T1000 (cell line): ENCODE measurements at places on chromosomes 2 and 18.

- peak; percentile 24 for DNase-seq
These were observed 833 bp downstream of the AFG3L2 start for GRCh38 chr18:12376034-12376753.

GRCh38 chr2:155633887-155634570, 698.5 kb downstream of the NR4A2 start:
- DNase-seq = no peak

- DNase-seq = no peak
These were observed 48.2 kb upstream of the KIDINS220 start for GRCh38 chr2:8885449-8886201.

DNA sequence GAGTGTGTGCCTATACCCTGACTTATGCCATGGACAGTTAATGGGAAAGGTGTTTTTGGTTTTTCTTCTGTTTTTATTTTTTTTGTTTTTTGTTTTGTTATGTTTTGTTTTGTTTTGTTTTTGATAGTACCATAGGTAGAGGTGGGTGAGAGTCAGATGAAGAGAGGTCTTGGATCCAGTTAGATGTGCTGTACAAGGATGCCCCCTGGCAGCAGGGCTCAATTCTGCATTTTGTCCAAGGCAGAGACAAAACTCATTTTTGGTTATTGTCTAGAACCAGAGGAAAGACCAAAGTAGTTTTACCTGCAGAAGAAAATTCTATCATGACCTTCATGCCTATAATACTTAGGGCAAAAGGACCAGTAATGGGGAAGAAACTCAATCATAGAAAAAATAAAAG, 48.5 kb downstream of the SLC5A7 start:
- no peak for DNase-seq

DNA sequence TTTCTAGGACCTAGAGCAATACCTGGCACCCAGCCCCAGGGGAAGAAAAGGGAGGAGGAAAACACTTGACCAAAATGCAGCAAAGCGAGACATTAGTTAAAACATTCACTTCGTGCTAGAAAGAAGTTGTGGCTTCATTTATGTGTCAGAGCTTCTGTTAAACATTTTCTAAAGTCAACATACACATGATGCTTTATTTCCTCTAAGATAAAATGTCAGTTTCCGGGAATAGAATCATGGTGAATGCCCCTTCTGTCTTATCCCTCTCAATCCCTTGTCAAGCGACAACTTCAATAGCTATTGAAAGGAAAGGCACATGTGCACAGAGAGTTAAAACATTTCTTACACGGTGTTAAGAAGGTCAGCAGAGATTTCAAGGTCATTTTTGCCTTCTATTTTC, 404.6 kb upstream of the CWC22 start:
- no peak for DNase-seq

GRCh38 chr2:129894616-129895015, 84.8 kb upstream of the RAB6C start:
- no peak for DNase-seq

GRCh38 chr2:233093721-233094120, 33.6 kb downstream of the INPP5D start:
- no peak for DNase-seq

DNA sequence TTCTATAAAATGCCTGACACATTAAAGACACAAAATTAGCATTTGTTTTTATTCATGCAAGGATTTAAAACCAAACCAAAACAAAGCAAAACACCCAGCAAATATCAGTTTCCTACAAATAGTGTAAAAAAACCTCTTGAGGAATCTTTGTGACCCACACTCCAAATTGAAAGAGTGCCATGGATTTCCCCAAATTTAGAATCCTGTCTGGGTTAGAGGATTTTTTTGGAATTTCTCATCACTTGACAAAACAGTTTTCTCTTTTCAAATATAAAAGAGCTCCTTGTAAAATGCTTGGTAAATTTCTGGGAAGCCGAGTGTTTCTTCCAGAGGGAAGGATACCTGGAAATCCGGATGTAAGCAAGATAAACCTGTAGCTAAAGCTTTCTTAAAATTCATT, 1.7 kb upstream of the FN1 start:
- DNase-seq = no peak

DNA sequence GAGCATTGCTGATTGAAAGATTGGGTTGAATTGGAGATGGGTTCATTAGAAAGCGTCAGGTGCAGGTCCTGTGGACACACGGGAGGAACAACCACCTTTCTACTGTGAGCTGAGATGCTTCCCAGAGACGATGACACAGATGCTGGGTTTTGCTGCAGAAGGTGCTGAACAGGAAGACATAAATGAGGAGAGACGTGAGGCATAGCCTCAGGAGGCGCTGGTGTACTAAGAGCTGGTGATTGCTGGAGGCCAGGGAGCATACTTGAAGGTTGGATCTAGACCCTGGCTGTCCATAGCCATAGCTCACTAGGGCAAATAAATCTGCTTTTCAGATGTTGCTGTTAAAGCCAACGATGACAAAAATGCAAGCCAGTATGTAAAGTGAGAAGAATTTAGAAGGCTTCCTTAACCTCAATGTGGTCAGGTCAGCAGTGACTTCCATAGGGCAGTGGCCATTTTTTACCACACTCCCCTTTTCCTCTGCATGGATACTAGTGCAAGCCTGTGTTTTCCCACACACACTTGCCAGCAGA, 153.7 kb downstream of the SOX11 start:
- no peak for DNase-seq

DNA sequence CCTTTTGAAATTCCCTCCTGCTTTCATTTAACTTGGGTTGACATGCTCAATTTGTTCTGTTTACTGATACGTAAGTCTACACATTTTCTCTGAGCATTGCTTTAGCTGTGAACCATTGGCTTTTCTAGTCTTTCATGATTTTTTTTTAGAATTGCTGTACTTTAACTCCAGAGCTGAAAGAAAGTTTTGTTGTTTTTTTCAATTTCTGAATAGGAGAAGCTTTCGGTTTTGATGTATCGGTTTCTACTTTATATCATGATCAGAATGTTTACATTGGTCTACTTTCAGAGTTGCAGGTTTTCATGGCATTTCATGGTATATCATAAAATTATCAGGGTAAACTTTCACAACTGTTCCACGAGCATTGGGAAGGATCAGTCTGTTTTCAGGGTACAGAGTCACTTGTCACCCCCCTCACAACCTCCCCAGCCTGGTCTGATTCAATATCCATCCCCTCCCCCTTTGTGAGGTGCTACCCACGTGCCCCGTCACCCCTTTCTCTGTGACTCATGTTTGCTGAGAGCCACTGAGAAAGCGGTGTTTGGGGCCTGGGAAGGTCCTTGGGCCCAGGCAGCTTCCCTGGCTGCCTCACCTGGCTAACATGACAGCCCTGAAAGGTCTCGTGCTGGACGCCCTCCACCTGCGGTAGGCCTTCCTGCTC, 7.0 kb downstream of the ASTL start:
- no peak for DNase-seq

GRCh38 chr2:232485757-232486557, 1.7 kb downstream of the ECEL1 start:
- no peak for DNase-seq

DNA sequence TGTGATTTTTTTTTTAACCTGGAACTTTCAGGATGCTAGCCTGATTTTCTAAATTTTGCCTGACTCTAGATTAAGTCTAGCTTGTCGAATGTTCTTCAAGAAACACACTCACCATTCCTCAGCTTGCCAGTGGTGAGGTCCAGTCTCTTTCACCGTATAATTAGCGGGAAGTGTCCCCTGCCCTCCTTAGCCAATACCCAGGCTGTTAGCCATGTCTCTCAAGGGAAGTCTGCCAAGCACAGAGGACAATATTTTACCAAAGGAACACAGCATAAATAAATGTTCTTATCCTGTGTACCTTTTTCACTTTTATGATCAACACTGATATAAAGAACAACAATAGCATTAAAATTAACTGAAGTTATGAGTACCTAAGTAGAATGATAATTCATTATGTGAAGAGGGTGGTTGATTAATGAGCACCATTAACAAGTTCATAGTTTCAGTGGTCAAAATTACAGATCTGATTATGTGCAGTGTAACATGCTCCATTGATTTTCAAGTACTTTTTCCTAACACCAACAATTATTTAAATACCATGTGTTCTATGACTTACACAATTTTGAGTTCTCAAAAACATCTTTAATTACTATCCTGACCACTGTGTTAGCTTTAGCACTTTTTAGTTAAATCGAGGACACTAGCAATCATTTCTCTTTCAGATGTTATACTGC, 445.8 kb upstream of the RAB12 start:
- DNase-seq = no peak

GRCh38 chr2:64768491-64769005, 114.8 kb upstream of the SERTAD2 start:
- no peak for DNase-seq

GRCh38 chr18:9506046-9506792, 30.9 kb downstream of the RALBP1 start:
- no peak for DNase-seq

GRCh38 chr2:69634196-69634821, 9.2 kb downstream of the AAK1 start:
- no peak for DNase-seq

GRCh38 chr2:28199995-28200679, 192.5 kb upstream of the FOSL2 start:
- no peak for DNase-seq

- DNase-seq = no peak
These were observed 276.2 kb downstream of the ZNF521 start for GRCh38 chr18:25075783-25076182.

- no peak for DNase-seq
These were observed 635.0 kb downstream of the ARHGAP15 start for GRCh38 chr2:143764261-143764660.

- no peak for DNase-seq
These were observed 7.8 kb downstream of the SLC66A2 start for GRCh38 chr18:79943608-79944125.

DNA sequence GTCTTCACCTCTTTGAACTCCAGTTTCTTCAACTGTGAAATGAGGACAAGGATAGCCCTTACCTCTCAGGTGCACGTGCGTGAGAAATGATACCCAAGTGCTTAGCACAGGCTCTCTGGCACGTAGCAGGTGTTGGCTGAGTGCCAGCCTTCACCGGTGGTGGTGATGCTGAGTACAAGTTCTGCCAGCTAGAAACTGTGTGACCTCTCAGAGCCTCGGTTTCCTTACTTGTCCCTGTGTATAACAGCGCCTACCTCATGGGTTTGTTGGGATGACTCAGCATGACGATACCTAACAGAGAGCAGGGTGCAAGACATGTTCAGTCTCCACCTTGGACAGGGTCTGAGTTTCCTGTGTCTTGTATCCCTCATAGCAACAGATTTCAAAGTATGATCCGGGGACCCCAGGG, 205.1 kb downstream of the TNS1 start:
- no peak for DNase-seq

DNA sequence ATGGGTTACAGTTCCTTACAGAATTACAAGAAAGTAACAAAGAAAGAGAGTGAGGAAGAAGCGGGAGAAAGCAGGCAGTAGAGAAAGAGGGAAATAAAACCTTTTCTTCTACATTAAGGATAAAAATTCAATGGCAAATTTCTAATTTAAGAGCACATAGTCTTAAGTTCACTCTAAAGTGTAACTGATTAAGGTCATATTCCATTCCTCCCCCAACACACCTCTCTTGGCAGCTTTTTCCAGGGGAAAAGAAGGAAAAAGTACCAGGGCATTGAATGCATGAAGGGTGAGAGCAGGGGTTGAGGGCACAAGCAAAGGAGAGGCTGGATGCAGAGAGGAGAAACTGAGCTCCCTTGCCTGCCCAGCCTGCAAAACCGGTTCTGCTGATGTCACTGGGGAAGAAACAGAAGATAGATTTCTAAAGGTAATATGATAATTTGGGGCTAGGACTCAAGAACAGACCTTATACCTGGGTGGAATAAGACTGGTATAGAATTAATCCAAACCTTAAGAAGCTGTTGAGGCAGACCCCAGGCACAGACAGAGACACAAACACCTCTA, 4.6 kb downstream of the ACMSD start:
- no peak for DNase-seq

GRCh38 chr2:149430743-149431736, 100.7 kb downstream of the LYPD6 start:
- DNase-seq = no peak

- DNase-seq = no peak
These were observed 297.9 kb downstream of the NDUFA10 start for GRCh38 chr2:239727182-239727775.

DNA sequence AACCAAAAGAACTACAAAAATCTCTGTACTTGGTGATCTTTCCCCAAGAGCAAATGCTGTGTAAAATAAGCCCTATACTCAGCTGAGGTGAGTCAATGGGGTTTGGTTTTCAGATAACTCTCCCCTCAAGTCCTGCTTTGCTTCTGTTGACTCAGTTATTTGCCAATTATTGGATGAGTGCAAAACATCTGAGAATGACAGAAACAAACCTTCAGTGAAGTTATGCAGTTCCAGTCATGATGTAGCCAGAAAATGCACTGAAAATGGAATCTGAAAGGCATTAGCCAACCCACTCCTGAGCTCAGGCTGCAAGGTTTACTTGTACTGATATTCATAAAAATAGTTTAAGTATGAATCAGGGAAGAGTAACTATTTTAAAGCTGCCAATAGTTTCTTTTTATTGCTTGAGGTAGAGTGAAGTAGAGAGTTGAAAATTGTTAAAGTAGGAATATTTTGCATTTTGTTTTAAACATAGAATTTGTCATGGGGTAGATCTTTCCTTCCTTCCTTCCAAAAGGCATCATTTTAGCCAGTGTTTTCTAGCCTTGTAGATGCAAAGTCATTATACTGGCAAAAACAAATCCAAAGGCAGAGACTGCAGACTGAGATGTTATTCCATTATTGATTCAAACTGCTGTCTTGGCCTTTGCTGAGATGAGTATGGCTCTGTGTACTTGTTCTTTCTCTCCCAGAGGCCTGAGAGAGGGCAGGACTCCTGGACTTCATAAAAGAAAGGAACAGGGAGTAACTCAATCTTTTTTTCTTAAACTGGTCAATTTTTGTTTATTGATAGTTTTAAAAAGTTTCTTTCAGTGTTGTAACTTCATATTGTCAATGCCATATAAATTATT, 215.3 kb downstream of the RND3 start:
- peak; percentile 21 for DNase-seq

DNA sequence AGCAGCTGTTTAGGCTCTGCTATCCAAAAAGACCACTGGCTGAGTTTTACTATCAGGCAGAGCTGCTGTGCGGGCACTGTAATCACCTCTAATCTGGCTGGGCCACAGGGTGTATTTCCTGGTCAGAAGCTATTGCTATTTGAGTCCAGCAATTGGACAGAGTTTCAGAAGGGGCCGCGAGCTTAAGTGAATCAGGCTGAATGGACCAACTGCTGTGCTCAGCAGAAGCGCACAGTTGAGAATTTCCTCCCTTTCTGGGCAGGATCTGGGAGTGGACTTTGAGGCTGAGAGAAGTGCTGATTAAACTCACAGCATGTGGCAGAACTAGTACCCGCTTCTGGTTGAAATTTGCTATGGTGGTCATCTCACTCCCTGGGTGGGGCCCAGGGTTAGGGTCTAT, 251.8 kb downstream of the INSIG2 start:
- DNase-seq = no peak

- no peak for DNase-seq
These were observed 967.8 kb downstream of the BCL11A start for GRCh38 chr2:59585655-59586054.

DNA sequence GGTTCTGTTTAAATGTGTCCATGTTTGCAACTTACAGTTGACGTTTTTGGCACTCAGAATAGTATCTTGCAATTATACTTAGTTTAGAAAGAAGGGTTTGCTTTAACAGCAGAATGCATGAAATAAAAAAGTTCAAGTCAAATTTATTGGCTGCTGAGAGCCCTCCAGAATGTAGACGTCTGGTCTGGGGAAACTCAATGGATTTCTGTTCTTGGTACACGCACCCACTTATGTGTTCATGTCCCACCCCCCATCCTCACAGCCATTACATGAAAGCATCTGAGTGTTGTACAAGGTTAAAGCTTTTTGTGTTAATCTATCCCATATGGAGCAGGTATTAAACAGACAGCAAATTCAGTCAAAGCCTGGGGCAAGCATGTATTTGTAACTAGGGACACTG, 219.5 kb downstream of the SOX11 start:
- no peak for DNase-seq
